Sigmoid colon (tissue), 7 donors: ENCODE measurements at places on chromosomes 1 and 21. TPM values are rescaled to one million over a fixed set of nuclear protein-coding genes. Genes with fewer than 3 reads are reported as not detected.

The WDR26 gene
- total RNA-seq = 63.3 TPM

The SLC5A9 gene
- total RNA-seq = not detected

The NMNAT2 gene
- total RNA-seq = 5.5 TPM

The SPRR2D gene
- total RNA-seq = not detected

The TACSTD2 gene
- 0.55 TPM for total RNA-seq

The TSACC gene
- total RNA-seq = not detected
